COR-L47 (cell line): ENCODE measurements at places on chromosomes 7 and 10.
A peak's percentile ranks its signal among the peaks of the same experiment; 100 is the strongest.

- DNase-seq: no peak
These were observed 41.9 kb downstream of the HECTD2 start for GRCh38 chr10:91452063-91452462.

GRCh38 chr7:23912065-23912464 is 202.0 kb downstream of the STK31 start:
- no peak for DNase-seq

DNA sequence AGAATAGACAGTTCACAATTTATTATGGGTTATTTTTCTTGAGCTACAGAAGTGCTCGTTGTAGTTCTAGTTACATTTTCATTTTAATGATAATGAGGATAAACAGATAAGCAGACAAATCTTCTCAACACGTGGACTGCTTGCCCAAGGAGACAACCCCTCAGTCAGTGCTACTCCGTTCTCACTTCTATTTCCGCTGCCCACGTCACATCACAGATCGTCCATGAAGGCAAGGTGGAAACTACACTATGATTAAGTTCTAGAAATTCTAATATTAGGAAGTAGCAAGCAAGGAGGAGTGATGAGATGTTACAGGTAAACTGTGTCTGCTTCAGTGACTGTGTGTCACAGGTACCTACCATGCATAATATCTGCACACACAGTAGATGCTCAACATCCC is 210.5 kb downstream of the CHCHD3 start:
- no peak for DNase-seq

- no peak for DNase-seq
These were observed 9.6 kb downstream of the ATP5F1C start for GRCh38 chr10:7797582-7797981.

DNA sequence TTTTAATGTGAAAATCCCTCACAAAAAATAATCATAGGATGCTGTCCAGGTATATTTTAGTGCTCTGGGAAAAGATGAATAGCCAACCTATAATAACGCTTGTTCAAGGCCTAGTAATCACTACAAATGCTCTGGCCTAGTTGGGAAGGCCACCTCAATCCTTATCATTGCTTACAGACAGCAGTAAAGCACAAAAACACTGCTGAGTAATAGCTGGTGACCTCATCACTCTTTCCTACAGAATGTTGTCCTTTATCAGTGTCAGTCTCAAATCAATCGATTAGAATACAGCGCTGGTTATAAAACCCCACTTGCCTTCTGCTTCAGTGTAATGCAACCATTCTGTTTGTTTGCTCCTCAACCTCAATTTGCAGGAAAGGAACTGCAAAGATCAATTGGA is 72.6 kb upstream of the STEAP1 start:
- DNase-seq: no peak

- DNase-seq: no peak
These were observed 103.2 kb downstream of the NRBF2 start for GRCh38 chr10:63236113-63236935.

GRCh38 chr7:50265968-50266634 is 38.4 kb upstream of the IKZF1 start:
- no peak for DNase-seq

DNA sequence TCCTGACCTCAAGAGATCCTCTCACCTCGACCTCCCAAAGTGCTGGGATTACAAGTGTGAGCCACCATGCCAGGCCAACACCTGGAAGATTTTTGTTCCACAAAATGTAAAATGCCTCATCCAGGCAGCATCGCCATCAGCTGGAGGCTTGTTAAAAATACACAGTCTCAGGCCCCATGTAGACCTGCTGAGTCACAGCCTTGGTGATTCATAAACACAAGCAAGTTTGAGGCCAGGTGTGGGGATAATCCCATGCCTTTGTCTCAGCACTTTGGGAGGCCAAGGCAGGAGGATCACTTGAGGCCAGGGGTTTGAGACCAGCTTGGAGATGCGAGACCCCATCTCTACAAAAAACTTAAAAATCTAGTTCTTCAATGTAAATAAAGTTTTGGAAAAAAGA is 49.1 kb upstream of the FOXK1 start:
- DNase-seq: no peak

- DNase-seq: no peak
These were observed 23.2 kb downstream of the ELN start for GRCh38 chr7:74051193-74051592.

- no peak for DNase-seq
These were observed 20.5 kb upstream of the DNAJB12 start for GRCh38 chr10:72375173-72375572.

GRCh38 chr10:29412485-29412884 is 123.6 kb downstream of the LYZL1 start:
- DNase-seq: no peak

DNA sequence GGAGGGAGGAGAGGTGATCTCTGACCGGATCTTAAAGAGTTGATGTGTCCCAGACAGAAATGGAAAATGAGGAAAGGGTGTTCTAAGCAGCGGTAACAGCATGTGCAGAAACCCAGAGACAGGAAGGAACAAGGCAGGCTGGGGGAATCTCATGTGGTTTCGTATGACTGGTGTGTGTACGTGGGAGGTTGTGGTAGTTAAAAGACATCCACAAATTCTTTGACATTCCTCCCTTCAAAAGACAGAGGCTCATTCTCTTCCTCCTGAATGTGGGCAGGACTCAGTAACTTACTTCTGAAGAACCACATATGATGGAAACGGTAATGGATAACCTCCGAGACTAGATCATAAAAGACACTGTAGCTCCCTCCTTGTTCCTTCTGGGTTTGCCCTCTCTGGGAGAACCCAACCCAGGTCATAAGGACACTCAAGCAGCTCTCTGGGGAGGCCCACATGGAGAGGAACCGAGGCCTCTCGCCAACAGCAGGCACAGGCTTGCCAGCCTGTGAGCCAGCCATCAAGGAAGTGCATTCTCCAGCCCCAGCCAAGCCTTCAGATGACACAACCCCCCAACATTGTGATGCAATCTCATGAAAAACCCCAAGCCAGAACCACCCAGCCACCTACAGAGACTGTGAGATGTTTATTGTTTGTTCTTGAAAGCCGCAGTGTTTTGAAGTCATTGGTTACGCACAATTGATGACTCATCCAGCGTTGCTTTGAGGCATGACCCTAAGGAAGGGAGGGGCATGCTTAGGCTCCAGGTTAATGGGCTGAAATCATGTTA is 116.0 kb downstream of the SLIT1 start:
- no peak for DNase-seq

GRCh38 chr10:90857635-90858460 is at the start of gene HTR7:
Gene HTR7, minus strand, starts transcription at chr10:90858039. Its CDS starts 368 bp downstream, at chr10:90857671.
- peak; percentile 15 for DNase-seq

DNA sequence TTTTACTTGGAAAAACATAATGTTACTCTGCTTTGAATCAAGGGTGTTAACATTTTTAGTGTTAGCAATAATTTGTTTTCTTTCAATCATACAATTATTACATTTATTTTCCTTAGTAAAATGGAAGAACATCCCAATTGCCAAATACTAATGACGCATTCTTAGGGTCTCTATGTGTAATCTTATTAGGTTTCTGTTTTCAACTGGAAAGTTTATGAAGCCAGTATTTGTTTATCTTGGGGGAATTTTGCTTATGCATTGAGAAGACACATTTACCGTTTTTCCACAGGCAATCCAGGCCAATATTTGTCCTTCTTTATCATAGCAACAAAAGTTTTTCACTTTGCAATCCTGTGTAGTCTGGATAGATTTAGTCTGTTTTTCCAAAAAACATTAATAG is 134.5 kb downstream of the CPED1 start:
- no peak for DNase-seq

GRCh38 chr7:1590476-1590875 is 20.6 kb upstream of the PSMG3 start:
- no peak for DNase-seq

DNA sequence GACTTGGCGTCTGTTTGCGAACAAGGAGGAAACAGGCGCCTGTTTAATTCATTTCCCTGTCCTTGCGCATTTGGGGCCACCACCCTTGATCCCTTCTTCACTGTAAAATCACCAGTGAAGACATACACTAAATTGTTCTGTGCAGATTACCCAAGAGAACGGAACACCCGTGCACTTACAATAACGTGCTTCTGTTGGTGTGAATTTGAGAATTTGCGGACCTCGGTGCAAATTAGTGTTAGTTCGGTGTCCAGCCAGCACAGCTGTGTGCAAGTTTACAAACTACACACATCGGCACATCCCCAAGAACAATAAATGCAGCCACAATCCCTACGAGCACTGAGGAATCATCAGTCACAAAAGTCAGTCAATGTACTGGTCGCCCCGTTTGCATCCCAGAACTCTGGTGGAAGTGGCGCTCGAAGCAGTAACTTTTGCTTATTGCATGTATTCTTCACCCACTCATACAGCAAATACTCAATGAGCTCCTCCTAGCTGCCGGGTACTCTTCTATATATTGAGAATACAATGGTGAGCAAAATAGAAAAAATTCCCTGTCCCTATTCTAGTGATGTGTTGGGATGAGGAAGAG is 786 bp upstream of the CNOT4 start:
- DNase-seq: no peak

DNA sequence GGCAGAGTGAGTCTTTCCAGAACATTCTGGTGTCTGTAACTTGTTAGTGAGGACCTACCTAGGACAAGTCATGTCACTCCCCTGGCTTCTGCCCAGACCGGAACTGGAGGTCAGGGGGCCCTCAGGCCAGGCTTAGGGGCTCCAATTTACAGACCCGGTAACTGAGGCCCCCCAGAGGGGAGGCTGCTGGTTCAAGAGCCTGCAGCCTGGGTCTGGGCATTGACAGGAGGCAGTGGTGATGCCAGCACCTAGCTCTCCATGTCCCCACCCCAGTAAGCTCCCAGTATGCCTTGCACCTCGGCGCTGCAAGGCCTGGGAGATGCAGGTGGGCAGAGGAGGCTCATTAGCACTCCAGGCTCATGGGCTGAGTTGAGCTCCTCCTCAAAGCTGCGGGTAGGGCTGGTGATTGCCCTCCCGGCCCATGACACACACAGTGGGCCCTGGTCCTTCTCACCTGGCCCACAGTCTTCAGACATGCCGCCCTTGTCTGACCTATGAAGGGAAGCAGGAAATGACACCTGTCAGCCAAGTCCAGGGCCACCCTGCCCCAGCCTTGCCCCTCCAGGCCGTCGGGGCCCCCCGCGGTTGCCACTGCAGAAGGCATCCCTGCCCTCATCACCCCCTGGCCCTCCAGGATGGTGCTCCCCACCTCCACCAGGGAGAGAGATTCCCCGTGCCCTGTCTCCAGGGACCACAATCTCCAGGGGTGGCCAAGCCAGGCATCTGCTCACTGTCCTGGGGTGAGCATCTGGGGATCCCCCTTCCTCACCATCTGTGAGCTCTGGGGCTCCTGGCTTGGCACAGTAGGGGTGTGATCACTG is 88.3 kb upstream of the TMEM248 start:
- DNase-seq: no peak

DNA sequence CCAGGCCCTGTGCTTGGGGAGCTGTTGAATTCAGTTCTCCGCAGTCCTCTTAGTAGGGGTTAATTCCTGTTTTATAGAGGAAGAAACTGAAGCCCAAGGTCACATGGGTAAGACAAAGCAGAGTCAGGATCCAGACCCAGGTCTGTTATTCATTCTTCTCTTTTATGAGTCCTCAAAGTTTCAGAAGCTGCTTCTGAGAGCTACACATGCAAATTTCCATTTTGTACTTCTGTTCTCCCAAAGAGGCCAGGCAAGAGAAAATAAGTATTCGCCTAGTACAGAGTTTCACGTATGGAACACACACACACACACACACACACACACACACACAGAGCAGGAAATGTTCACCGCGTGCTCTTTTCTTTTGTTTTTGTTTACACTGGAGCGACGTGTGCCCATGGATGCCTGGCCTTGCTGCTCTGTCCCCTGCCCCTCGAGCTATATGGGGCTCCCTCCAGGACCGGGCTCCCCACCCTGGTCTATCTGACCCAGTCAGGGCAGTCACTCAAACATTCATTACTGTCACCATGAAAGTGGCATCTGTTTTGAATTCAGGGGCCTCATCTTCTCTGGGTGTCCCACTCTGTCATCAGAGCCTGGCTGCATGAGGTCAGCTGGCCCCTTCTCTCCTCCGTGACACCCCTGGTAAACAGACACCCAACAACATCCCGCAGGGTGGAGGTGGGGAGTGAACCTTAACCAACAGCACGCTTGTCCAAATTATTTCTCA is 84.4 kb downstream of the TNS3 start:
- no peak for DNase-seq

- DNase-seq: no peak
These were observed 104.1 kb upstream of the KCNMA1 start for GRCh38 chr10:77741746-77742145.

- no peak for DNase-seq
These were observed 6.8 kb downstream of the LMBR1 start for GRCh38 chr7:156886020-156886795.

DNA sequence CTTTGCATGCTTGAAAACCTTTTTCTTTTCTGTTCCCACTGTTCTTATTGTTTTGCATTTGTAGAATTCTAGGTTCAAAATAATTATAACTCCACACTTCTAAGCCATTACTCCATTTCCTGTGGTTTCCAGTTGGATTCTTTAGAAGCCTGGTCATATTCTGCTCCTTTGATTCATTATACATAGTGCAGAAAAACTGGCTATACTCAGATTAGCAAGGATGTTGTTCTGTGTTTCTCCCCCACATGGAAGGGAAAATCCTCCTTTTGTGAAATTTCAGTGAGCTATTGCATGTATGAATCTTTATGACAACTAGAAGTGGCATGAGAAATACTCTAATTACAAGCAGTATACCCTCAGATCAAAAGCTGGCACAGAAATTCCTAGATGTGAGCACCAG is 79.5 kb downstream of the SLC13A1 start:
- DNase-seq: no peak

DNA sequence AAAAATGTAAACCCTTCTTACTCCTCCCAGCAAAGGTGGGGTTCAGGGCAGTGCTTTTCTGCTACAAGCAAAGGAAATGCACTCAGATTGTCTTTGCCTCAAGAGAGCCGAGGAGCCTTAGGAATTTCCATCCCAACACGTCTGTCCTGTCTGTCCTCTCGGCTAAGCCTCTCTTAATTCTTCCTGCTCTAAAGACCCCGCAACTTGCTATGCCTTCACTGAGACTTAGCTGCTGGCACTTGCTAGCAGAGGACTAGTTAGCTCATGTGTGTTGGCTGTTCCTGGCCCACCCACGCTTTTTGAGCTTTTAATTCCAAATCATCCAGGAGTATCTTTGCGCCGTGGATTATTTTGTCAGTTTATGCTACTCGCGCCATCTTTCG is 481 bp upstream of the NPM3 start:
- no peak for DNase-seq

DNA sequence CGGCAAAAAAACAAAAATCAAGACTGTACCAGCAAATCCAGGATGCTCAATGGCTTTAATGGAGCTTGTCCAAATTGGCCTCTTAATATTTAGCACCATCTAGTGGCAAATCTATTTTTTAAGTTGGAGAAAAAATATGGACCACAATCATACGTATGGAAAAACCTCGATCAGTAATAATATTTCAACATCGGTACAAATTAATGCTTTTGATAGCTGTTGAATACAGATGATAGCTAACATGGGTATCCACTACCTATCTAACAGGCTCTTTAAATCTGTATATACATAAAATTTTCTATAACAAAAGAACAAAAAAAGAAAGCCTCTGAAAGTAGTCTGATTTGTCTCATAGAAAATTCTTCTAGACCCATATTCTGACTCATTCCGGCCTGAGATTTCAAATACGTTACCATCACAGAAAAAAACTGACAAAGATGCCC is 29.2 kb downstream of the COA1 start:
- DNase-seq: peak; percentile 36

GRCh38 chr7:66952343-66953043 is 31.5 kb downstream of the TMEM248 start:
- no peak for DNase-seq
